ENCODE measurements at places on chromosomes 3 and 15. TPM values are rescaled to one million over a fixed set of nuclear protein-coding genes. Genes with fewer than 3 reads are reported as not detected.

The USP8 gene
- 52.4 TPM for total RNA-seq

The CNTN3 gene
- total RNA-seq, result not detected

The C3orf70 gene
- 2.1 TPM for total RNA-seq

The P3H2 gene
- 30.3 TPM for total RNA-seq

The SPTBN5 gene
- 0.22 TPM for total RNA-seq

The MAP1A gene
- 45.0 TPM for total RNA-seq

The LEKR1 gene
- 0.96 TPM for total RNA-seq

The TNFAIP8L3 gene
- total RNA-seq, result 0.07 TPM

The BNC1 gene
- 0.03 TPM for total RNA-seq

The MAPKBP1 gene
- total RNA-seq, result 10.0 TPM

The TEX9 gene
- total RNA-seq, result 9.0 TPM

The DAZL gene
- not detected for total RNA-seq

The CACNA2D3 gene
- 2.0 TPM for total RNA-seq

The CHRNA7 gene
- 0.10 TPM for total RNA-seq
